Stimulated activated CD4-positive, alpha-beta T cell treated with anti-CD3 and anti-CD28 coated beads, Interleukin-2, amount 100 ng/mL, for 24 hours (primary cell): ENCODE measurements at places on chromosomes 7 and 10.

- DNase-seq: no peak
These were observed 167.6 kb downstream of the CXCL12 start for GRCh38 chr10:44217274-44217820.

DNA sequence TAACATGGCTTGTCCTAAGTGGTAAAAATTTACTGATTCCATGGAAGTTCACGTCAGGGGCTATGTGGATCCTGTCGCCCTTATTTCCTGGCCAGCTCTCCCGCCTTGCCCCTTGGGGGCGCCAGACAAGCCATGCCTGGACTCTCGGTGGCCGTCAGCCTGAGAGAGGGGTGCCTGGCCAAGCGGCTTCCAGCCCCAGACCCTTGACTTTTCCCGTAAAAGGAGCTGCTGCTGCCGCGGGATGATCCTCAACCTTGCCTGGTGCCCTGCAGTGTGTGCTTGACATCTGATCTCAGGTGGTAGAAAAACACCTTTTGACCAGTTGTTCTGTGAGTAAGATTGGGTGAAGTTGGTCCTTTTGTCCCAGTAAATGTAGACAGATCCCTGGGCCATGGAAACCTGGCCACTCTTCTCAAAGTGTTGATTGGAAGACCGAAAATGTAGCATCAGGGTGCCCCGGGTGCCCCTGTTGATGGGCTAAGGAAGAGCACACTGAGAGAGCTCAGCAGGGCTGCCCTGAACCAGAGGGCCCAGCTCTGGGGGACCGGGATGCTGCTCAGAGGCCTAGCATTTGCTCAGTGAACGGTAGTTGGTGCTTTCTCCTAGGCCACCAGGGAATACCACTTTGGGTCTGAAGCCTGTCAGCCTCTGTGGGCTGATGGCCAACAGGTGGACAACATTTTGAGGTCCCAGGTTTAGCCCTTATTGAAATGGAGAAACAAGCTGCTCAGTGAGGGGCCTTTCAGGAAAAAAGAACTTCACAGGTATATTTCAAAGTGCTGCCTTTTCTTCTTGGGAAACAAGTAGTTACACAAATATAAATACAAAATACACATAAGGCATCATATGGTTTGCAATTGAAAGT, 162.5 kb downstream of the LRMDA start:
- no peak for DNase-seq

- DNase-seq: no peak
These were observed 182.8 kb upstream of the PHYHIPL start for GRCh38 chr10:58993480-58994221.

DNA sequence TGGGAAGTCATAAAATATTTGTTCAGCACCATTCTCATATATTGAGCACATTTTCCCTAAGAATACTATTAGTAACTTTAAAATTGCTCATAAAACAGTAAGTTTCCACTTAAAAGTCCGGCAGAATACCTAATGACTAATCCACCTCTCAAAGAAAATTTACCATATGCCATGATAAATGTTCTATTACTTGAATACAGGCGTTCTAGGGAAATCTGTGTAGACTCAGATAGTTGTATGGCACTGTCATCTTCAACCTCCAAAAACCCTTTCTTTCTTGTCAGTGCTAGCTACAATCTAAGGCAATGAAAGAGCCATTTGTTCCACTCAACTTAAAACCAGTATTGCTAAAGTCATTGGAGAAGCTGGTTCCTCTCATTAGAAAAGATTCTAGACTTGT, 7.3 kb downstream of the GPR37 start:
- no peak for DNase-seq
